ENCODE measurements at places on chromosomes 16 and 17.

GRCh38 chr16:19704321-19705145 is 13.5 kb downstream of the KNOP1 start:
- no peak for DNase-seq

DNA sequence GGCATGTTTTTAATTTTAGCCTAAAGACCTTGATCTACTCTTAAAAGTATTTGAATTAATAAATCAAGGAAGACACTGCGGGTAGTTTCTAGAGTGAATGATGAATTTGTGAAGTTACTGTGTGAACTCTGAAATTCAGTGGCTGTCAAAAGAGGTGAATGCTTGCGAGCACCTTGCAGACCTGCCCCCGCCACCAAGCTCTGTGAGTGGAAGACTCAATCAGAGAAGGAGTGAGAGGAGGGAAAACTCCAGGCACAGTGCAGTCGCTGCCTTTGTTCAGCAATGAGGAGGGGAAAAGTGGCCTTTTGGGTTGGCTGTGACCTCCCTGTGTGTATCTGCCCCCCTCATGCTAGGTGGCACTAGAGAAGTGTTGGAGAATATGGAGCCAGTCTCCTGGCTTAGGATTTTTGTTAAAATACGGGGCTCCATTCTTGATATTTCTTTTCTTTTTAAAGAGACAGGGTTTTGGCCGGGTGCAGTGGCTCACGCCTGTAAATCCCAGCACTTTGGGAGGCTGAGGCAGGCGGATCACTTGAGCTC is 53.0 kb downstream of the LDHD start:
- DNase-seq, result no peak

DNA sequence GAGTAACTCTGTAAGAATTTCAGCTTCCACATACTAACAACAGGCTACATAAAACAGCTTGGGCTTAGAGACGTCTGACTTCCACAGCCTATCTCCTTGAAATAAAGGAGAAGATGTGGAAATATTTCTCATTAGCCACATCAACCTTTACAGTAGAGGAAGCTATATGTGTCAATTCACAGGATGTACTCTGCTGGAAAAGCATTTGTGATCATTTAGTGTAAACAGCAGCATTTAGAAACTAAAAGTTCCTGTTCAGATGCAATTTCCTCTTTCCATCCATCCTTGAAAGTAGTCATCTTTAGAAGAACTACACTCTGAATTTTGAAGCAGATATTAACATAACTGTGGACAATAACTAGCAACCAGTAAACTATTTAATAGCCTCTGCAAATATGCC is 46.2 kb downstream of the XPO6 start:
- DNase-seq, result no peak

- no peak for DNase-seq
These were observed 11.3 kb upstream of the TRAP1 start for GRCh38 chr16:3728424-3729160.

GRCh38 chr16:80791411-80791810 is 13.0 kb downstream of the CDYL2 start:
- no peak for DNase-seq

GRCh38 chr17:75153780-75154194 is 525 bp downstream of the JPT1 start:
- no peak for DNase-seq

All from CD8-positive, alpha-beta memory T cell (primary cell).